ENCODE measurements at places on chromosomes 7 and 10.
A peak's percentile ranks its signal among the peaks of the same experiment; 100 is the strongest.

DNA sequence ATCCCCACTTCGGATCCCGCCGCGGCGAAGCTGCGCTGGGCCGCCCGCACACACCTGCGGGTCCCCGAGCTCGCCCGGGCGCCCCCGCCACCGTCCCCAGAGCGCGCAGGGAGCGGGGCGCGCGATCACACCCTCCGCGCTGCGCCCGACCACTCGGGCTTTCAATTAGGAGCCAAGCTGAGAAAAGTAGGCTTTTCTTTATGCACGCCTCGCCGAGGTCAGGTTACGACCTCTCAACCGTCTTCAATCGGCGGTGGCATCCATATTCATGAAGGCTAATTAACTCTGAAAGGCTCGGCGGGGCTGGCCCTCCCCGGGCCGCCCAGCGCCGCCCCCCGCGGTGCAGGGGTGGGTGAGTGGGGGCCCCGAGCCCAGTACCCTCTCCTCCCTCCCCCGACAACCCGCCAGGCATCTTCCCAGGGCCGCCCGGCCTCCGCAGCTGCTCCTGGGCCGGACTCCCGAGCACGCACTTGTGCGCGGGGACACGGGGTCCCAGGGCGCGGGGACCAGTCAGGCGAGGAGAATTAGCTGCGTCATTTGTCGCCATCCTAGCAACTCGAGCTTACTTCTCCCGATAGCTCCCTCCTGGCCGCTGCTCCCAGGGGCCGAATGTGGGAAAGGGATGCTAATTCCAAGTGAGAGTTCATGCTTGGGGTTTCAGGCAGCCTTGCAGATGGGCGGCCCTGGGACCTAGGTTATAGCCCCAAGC lies 155.5 kb upstream of the LYZL2 start:
- peak; percentile 86 for DNase-seq

DNA sequence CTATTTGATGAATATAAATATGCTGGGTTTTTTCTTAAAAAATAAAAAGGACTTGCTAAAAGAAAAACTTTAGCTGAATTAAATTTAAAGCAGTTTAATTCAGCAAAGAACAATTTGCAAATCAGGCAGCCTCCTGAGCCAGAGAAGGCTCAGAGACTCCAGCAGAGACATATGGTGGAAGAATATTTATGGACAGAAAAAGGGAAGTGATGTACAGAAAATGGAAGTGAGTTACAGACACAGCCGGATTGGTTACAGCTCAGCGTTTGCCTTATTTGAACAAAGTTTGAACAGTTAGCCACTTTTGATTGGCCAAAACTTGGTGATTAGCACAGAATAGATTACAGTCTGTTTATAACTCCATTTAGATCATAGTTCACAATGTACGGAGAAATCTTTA lies 110.3 kb downstream of the GAD2 start:
- DNase-seq: no peak

DNA sequence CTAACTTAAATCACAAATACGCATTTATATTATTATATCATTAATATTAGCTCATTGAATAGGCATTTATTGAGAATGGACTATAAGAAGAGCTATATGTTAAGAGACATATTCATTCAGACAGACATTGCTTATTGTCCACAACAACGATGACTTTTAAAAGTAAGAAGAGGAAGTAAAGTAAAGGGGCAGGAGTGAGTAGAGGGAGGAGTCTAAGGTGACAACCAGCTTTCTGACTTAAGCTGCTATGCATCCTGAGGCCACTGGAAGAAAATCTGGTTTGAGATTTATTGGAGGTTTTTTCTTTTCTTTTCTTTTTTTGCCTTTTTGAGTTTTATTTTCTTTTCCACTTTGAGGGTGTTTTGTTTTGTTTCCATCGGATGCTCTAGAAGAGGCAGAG lies 723.5 kb downstream of the GRM8 start:
- DNase-seq: no peak

DNA sequence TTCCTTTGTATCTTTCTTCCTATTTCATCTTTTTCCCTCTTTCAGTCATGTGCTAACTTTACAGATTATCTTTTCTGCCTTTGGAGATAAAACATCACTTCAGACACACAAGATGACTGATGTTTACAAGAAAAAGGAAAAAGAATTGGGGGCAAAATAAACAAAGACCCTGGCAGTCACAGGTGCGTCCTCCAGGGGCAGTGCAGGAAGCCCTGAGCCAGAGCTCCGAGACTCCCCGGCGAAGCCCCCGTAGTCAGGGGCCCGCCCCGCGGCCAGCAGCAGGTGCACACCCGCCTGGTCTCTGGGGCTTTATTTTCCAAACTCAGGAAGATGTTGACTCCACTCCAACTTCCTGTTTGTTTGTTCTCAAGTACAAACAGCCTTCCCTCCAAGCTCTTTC lies 10.2 kb downstream of the STK32C start:
- no peak for DNase-seq

- DNase-seq: peak; percentile 37
Measured at GRCh38 chr7:100583132-100584053, 2.5 kb downstream of the LRCH4 start.

DNA sequence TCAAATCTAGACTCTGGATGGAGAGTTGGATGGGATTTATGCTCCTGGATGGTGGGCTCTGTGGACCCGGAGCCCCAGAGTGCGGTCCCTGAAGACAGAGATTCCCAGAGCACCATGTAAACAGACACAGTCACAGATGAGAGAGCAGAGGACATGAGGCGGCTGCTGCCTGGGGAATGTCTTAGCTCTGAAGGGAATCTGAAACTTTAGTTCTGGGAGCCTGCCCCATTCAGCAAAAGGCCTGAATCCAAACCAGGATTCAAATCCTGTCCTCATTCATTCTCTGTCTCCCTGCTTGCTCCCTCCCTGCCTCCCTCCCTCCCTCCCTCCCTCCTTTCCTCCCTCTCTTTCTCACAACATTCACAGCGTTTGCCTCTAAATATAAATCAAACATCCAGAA lies 49.5 kb upstream of the CALD1 start:
- no peak for DNase-seq

- DNase-seq: no peak
Measured at GRCh38 chr7:98398567-98399372, 2.1 kb downstream of the BAIAP2L1 start.

DNA sequence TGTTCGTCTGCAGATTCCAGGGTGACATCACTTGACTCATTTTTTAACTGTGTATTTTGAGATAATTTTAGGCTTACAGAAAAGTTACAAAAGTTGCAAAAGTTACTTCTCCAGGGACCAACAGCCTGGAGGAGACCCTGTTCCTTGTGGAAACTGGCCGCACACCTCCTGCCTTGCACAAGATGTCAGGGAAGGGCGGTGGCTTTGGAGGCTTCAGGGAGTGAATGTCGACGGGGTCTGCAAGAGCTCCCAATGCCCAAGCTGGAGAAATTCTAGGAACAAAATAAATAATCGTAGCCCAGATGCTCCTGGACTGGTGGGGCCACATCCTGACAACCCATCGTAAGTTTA lies 62.2 kb upstream of the FAM20C start:
- no peak for DNase-seq

DNA sequence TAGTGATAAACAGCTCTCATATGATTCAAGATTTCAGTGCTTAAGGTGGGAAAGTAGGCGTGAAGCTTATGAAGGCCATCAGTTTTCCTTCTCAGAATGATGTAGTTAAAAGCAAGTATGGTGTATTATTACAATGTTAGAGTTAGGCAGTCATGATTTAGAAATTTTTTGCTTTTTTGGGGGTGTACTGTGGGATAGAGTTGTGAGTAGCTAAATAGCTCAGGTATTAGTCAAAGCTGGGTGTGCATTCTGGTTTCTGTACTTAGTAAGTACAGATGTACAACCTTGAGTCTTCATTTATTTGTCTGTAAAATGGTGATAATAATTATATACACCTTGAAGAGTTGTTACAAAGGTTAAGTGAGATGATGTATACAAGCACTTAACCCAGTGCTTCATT lies 52.2 kb downstream of the R3HCC1L start:
- DNase-seq: no peak

GRCh38 chr10:78462726-78463228 lies 429.1 kb downstream of the RPS24 start:
- no peak for DNase-seq

DNA sequence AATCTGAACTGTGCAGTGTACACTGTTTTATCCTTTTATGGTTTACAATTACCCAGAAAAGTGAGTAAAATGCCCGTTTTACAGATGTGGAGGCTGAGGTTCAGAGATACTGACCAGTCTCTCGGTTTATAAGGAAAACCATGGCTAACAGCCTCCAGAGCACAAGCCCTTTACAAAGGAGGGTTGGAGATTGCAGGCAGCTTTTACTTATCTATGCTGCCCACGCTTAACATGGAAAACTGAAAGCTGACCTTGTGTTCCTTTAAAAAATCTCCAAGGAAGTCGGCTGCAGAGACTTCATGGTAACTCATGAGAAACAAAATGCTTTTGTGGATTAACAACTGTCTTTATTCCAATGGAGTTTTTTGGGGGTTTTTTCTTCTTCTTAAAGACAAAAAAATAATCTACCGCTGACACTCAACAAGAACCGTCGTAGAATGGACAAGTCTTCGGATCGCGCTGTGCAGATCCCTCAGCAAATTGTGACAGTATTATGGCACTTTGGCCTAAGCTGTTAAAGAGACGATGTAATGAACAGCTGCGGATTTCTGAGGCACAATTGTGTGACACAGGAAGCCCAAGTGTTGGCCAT lies 654 bp upstream of the SLF2 start:
- DNase-seq: no peak

- DNase-seq: no peak
Measured at GRCh38 chr10:70969188-70969587, 80.8 kb upstream of the PCBD1 start.

DNA sequence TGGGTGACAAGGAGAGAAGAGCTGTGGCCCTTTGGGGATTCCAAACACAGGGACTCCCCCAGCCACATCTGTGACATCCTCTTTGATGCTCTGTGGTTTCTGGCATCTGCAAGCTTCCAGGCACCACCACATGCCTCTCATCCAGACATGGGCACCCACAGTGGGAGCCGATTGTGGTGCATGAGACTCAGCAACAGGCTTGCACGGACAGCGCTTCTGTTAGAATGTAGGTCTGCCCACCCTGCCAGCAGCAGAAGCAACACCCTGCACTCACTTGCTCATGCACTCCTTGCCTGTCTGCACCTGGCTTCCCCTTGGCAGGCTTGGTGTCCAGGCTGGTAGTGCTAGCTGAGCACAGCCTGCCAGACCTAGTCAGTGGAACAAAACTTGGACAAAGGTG lies 735.0 kb upstream of the ZWINT start:
- no peak for DNase-seq

- peak; percentile 20 for DNase-seq
Measured at GRCh38 chr10:25875556-25876165, 58.4 kb upstream of the MYO3A start.

DNA sequence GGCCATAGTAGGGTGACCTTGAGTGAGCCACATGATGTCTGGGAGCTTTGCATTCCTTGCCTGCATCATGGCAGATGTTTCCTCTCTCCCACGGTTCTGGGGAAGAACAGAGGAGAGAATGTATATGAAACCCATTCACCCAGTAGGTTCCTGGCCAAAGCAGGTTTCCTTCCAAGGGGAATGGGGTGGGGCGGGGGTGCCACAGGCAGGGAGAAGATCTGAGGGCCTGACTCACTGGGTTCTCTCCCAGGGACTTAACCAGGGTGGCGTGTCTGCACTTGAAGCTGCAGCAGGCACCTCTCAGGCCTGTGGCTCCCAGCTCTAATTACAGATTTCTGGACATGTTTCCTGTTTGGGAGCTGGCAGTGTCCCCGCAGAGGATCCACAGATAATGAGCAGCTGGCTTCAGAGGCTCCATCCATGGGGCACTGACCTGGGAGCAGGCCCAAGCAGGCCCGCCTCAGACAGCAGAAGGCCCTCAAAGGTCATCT lies 50.2 kb upstream of the ZMIZ1 start:
- no peak for DNase-seq

All from anterior cingulate cortex (tissue), 58 donors.